ENCODE measurements at places on chromosomes 2 and 18. TPM values are rescaled to one million over a fixed set of nuclear protein-coding genes. Genes with fewer than 3 reads are reported as not detected.

The GREB1L gene
- 16.2 TPM for total RNA-seq

The ABCB11 gene
- total RNA-seq, result 0.02 TPM

The XDH gene
- total RNA-seq, result 2.2 TPM

The CROCC2 gene
- not detected for total RNA-seq

The TMEM169 gene
- 20.1 TPM for total RNA-seq

The DHRS9 gene
- total RNA-seq, result not detected

The RTP5 gene
- not detected for total RNA-seq

The GALNT5 gene
- total RNA-seq, result 2.2 TPM

The LRPPRC gene
- total RNA-seq, result 94.9 TPM

The NRP2 gene
- 76.7 TPM for total RNA-seq

The CYP20A1 gene
- 14.4 TPM for total RNA-seq

The ZNF804A gene
- total RNA-seq, result 0.32 TPM

The ETAA1 gene
- 8.6 TPM for total RNA-seq

The UGT1A9 gene
- total RNA-seq, result not detected

The FAM161A gene
- 2.8 TPM for total RNA-seq

The CHST9 gene
- 1.3 TPM for total RNA-seq

The ASB18 gene
- not detected for total RNA-seq

The DTYMK gene
- 25.5 TPM for total RNA-seq

The SP140L gene
- total RNA-seq, result 32.2 TPM

The RIT2 gene
- total RNA-seq, result not detected

The MEP1B gene
- total RNA-seq, result not detected

The OTX1 gene
- total RNA-seq, result not detected

Measured in astrocyte (in vitro differentiated cells and primary cell).